ENCODE measurements at places on chromosomes 16 and 17.

GRCh38 chr17:68195667-68196393, 52.0 kb upstream of the AMZ2 start:
- DNase-seq: no peak

GRCh38 chr17:15346066-15346595, 4.7 kb upstream of the TEKT3 start:
- DNase-seq: no peak

- DNase-seq: no peak
Observed at GRCh38 chr16:85983606-85984230, 84.8 kb downstream of the IRF8 start.

DNA sequence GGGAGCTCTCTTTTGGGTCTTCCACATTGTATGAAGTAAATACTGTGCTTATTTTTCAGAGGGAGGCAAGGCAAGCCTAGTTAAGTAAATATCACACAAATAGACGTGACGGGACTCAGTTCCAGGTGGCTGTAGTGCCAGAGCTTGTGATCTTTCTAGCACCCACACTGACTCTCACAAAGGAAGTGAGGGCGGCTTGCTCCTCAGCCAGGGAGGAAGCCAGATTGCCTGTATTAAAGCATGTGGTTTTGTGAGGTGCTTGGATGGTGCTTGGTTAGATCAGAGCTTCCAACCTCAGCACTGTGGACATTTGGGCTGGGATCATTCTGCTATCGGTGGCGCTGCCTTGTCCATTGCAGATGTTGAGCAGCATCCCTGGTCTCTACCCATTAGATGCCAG, 80.1 kb downstream of the VAT1L start:
- no peak for DNase-seq

GRCh38 chr17:78484271-78485246, 92.6 kb downstream of the DNAH17 start:
- peak; percentile 51 for DNase-seq

- no peak for DNase-seq
Observed at GRCh38 chr17:11980813-11981212, 16.5 kb downstream of the ZNF18 start.

- DNase-seq: no peak
Observed at GRCh38 chr17:30927756-30928155, 6.0 kb downstream of the ADAP2 start.

- no peak for DNase-seq
Observed at GRCh38 chr17:31216031-31216751, 80.8 kb downstream of the OMG start.

- no peak for DNase-seq
Observed at GRCh38 chr17:44307387-44308186, 814 bp upstream of the RUNDC3A start.

DNA sequence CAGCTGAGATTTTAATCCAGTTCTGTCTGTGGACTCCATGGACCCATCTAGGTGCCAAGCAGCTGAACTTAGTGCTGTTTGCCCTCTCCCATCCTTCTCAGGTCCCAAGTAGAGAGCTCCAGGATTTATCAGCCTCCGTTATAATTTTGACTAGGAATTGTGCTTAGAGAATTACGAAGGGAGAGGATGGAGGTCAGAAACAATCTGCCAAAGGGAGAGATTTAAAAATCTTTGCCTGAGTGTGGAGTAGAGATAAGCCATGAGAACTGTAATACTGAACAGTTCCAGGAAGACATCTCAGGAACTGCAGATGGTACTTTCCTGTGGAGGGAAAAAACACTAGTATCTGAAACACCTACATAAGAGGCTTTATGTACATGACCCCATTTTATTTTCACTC, 27.0 kb downstream of the CEP95 start:
- DNase-seq: no peak

- no peak for DNase-seq
Observed at GRCh38 chr17:2749058-2749783, at the start of gene CCDC92B. CCDC92B (minus strand) TSS chr17:2749652; CDS start chr17:2735145, 14,507 bp downstream.

GRCh38 chr17:12553625-12554024, 112.1 kb upstream of the MYOCD start:
- no peak for DNase-seq

- DNase-seq: no peak
Observed at GRCh38 chr16:30368122-30368791, 2.0 kb downstream of the TBC1D10B start.

DNA sequence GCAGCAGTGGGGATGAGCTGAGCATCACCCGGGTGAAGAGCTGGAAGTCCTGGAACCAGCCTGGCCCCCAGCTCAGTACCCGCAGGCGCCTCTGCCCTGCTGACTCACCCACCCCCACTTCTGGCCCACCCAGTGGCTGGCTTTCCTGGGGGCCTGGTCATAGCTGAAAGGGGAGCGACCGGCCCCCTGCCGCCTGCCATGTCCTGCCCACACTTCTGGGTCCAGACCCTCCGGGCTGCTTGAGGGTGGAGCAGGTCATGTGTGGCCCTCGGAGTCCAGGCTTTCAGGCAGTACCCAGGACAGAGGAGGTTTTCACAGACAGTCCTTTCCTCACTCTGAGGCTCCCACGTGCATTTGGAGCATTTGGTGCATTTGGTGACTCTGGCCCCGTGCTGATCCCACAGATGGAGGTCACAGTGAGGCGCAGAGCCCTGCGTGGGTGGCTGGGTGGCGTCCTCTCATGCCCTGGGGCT, 7.1 kb upstream of the PIEZO1 start:
- no peak for DNase-seq

DNA sequence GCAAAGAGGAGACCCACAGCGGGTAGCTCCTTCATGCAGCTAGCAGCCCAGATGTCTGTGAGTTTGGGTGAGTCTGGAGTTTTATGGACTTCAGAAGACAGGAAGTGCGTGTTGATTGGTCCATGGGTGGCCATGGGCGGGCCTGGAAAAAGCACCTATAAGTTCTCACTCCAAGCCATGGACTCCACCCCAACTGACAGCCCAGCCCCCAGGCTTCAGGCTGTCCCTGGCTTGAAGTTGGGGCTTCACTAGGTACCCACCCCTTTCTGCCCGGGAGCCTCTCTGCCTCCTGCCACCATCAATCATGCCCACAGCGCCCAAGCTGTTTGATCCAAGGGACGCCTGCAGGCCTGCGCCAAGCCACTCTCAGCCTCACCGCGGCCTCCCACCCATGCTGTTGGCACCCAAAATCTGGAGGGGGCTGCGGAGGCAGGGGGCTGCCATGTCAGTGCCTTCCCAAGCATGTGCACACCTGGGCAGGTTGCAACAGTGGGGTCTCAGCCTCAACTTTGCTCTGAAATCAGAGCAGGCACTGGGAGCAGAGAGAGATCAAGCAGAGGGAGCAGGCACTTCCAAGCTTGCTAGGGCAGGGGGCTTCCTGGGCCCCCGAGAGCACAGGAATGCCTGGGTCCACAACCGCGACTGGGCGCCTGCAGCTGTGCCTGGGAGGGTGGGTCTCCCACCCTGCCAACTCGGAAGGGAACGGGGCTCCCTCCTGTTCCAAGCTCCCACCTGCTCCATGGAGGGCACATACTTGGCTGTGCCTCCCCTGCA, 1503.7 kb downstream of the CDH11 start:
- DNase-seq: no peak

- DNase-seq: no peak
Observed at GRCh38 chr16:62038646-62039045, 2.4 kb upstream of the CDH8 start.

DNA sequence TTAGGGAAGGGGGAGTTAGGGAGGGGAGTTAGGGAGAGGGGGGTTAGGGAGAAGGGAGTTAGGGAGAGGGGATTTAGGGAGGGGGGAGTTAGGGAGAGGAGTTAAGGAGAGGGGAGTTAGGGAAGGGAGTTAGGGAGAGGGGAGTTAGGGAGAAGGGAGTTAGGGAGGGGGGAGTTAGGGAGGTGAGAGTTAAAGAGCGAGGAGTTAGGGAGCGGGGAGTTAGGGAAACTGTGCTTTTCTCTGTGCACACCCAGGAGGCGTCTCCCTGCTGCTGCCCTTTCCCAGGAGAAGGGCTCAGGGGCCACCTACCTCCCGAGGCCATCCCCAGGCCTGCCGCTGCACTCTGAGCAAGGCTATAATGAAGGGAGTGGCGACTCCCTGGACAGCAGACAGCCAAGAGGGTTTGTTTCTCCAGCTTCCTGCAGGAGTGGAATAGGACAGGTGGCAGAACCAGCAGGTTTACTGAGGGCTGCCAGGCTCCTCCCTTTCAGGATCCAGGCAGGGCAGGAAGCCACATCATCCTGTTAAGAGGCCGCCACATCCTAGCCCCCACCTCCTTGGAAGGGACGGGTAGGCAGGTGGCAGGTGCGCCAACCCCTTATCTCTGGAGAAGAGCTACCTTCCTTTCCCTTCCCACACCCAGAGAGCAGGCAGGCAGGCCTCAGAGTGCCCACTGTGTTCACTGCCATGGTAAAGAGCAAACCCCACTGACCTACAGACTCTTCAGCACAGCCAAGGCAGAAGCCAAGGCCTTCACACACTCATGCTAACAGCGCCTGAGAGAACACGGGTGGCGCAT, 4.3 kb downstream of the CANT1 start:
- DNase-seq: no peak

Measured in CD4-positive, alpha-beta T cell treated with Interferon gamma for 1 hour (primary cell).